ENCODE measurements at places on chromosomes 13 and 19.

DNA sequence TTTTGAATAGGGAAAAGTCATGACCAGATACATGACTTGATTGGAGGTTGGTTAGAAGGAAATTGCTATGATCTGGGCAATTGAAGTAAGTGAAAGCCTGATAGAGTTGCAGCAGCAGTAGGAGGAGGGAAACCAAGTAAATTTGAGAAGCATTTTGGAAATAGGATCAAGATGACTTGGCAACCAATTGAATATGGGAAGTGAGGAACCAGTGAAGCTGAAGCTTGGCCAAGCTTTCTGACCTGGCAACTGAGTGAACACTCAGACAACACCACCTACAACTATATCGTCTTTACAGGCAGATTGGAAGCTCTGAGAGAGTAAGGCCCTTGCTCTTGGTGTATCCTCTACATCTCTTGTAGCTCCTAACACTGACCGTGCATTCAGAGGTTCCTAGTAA, 16.2 kb upstream of the KATNAL1 start:
- DNase-seq: no peak

GRCh38 chr13:34076943-34077703, 259.2 kb downstream of the RFC3 start:
- DNase-seq: no peak

- DNase-seq: no peak
Observed at GRCh38 chr13:75216038-75216437, 265.9 kb downstream of the TBC1D4 start.

DNA sequence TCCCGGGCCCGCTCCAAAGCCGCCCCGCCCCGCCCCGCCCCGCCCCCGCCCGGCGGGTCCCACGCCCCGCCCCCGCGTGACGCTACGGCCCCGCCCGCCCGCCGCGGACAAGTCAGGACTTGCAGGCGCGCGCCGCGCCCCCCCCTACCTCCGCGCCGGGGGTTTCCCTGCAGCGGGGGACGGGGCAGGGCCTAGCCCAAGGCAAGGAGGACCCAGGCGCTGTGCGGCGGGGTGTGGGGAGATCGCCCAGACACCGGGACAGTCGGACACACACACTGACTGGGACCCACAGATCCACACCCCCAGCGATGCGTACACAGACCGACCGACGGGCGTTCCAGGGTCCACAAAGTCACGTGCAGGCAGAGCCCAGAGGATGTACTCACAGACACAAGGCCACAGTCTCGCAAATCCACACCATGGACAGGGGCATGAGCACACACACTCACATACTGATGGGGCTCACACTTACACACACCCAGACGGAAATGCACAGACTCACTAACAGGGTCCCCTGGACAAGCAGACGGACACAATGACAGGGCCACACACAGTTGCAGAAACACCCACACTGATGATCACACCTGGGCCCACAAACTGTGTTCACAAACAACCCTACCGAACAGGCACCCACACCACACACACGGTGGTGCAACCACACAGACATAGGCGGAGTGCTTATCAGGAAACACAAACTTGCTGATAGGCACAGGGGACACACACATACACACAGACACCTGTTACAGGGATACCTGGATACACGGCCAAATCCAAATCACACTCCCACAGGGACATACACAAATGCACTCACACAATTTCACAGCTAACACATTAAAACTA, 436 bp upstream of the BBC3 start:
- DNase-seq: peak; percentile 92

DNA sequence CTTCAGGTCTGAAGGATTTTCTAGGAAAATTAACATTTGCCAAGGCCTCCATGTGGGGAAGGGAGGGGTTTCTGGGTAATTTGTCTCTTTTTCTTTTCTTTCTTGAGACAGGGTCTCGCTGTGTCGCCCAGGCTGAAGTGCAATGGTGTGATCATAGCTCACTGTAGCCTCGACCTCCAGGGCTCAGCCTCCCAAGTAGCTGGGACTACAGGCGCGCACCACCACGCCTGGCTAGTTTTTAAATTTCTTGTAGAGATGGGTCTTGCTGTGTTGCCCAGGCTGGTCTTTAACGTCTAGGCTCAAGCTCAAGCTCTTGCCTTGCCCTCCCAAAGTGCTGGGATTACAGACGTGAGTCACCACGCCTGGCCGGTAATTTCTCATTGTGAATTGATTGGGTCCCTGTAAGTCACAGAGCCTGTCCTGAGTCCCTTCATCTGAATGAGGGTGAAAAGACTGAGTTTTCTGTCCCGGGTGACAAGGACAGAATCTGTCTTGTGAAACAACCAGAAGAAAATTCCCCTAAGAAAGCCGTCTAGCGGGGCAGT, 10.0 kb upstream of the SPC24 start:
- DNase-seq: no peak

DNA sequence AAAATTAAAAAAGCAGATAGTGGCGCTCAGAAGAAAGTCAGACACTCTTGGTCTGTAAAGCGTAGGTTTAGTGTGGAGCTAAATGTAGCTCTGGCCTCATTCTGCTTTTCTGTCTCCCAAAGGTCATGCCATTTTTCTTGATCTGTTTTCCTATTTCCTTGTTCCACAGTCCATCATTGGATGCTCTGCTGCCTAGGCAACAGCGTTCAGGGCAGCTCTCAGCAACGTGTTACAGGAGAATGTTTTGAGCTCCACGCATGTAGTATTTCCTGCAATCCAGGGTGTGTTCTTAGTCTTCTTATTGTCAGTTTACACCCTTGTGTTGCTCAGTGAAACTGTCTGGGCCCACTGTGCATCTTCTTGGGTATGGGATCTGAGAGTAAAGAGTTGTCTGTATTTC, 46.0 kb upstream of the PCDH8 start:
- no peak for DNase-seq

GRCh38 chr19:54426291-54426931, 11.1 kb downstream of the TTYH1 start:
- DNase-seq: no peak

GRCh38 chr19:5369304-5369703, 28.7 kb upstream of the PTPRS start:
- no peak for DNase-seq

- DNase-seq: no peak
Observed at GRCh38 chr13:72205773-72206172, 338.8 kb upstream of the DACH1 start.

- no peak for DNase-seq
Observed at GRCh38 chr19:13984186-13984585, 21.9 kb downstream of the RFX1 start.

GRCh38 chr13:40096357-40096901, 441.0 kb downstream of the COG6 start:
- DNase-seq: no peak

DNA sequence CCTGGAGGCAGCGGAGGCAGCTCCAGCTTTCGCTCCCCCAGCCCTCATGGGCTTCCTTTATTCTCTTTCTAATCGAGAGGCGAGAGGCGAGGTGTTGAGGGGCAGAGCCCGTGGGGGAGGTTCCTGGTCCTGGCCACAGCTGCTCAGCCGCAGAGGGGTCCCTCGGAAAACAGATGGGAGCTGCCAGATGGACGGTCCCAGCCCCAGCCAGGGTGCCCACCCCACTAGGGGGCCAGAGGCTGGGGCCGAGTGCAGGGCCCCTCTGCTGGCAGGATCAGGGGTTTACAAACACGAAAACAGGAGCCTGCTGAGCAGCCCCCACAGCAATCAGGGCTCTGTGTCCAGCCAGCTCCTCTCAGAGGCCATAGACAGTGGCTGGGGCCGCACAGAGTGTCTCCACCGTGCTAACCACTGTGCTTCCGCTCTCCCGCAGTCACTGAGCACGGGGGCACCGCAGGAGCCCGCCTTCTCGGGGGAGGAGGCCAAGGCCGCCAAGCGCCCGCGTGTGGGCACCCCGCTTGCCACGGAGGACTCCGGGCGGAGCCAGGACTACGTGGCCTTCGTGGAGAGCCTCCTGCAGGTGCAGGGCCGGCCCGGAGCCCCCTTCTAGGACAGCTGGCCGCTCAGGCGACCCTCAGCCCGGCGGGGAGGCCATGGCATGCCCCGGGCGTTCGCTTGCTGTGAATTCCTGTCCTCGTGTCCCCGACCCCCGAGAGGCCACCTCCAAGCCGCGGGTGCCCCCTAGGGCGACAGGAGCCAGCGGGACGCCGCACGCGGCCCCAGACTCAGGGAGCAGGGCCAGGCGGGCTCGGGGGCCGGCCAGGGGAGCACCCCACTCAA, 182.2 kb downstream of the KDM4B start:
- no peak for DNase-seq

- no peak for DNase-seq
Observed at GRCh38 chr13:72864142-72865011, 82.4 kb downstream of the PIBF1 start.

- DNase-seq: no peak
Observed at GRCh38 chr13:59746291-59746962, 417.3 kb downstream of the DIAPH3 start.

DNA sequence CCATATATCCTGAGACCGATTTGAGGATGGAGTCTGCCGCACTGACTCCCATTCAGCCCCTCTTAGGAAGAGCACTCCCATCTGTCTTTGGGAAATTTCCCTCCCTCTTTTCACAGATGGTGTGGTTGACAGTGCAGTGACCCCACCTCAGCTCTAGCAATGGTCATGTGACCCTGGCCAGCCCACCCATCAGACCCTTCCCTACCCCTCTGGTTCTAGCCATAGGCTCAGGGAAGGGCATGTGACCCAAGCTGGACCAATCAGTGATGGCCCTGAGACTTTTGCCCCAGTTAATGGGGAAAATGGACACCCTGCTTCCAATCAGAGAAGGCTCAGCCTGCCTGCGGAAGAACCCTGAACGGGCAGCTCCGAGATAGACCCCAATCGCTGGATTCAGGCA, 26.3 kb downstream of the IL12RB1 start:
- DNase-seq: no peak

GRCh38 chr19:20334760-20335159, 167.7 kb downstream of the ZNF486 start:
- DNase-seq: no peak

GRCh38 chr19:16284505-16284904, 40.1 kb upstream of the KLF2 start:
- DNase-seq: no peak

DNA sequence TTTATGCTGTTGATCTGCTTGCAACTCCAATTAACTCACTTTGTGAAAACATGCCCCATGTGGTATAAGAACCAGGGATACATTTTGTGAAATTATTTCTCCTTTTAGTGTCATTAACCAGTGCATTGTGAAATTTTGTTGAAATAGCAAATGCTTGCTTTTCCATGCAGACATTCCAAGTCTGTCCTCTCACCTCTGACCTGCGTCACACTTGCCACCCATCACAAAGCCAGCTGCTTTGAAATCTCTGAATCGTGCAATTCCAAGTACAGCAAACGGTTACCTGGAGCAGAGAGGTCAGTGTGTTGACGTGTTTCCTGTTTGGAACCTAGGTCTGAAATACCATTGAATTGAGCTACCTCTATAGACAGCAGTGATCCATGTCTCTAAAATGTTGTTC, 4.9 kb upstream of the SLC25A15 start:
- no peak for DNase-seq

- no peak for DNase-seq
Observed at GRCh38 chr19:6020166-6020882, 42.4 kb upstream of the RANBP3 start.

- DNase-seq: no peak
Observed at GRCh38 chr13:113967729-113968462, 6.0 kb downstream of the C13orf46 start.

GRCh38 chr13:61466280-61466679, 50.6 kb upstream of the PCDH20 start:
- no peak for DNase-seq

GRCh38 chr13:73656863-73657262, 477.3 kb downstream of the KLF12 start:
- DNase-seq: no peak

DNA sequence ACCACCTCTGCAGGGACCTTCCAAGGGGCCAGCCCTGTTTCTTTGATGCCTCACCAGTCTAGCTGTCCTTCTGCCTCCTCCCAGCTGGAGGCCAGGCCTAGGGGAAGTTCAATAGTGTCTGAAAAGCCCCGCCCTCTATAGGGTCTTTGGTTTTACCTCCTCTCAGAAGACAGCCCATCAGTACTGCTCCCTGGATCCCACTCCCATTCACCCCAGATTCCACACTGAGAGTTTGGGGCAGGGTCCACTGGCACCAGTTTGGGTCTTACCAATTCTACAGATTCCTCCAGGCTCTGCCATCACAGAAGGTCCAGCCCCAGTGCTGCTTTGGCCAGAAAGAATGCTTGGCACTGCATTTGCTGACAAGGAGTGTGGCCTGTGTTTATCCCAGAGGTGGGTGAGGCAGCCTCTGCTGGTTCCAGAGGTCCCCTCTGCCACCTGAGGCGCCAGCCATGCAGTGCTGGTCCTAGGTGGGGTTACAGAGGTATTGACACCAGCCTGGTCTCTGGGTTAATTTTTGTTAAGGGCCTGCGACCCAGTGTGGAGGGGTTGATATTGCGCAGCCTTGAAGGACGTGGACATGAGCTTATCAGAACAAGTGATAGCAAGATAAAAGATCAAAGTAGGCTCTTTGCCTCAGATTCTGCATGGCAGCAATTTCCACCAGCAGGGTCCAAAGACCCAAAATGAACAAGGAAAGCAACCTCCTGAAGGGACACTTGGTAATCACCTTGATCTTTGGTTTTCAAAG, 41.4 kb upstream of the IGSF23 start:
- no peak for DNase-seq

DNA sequence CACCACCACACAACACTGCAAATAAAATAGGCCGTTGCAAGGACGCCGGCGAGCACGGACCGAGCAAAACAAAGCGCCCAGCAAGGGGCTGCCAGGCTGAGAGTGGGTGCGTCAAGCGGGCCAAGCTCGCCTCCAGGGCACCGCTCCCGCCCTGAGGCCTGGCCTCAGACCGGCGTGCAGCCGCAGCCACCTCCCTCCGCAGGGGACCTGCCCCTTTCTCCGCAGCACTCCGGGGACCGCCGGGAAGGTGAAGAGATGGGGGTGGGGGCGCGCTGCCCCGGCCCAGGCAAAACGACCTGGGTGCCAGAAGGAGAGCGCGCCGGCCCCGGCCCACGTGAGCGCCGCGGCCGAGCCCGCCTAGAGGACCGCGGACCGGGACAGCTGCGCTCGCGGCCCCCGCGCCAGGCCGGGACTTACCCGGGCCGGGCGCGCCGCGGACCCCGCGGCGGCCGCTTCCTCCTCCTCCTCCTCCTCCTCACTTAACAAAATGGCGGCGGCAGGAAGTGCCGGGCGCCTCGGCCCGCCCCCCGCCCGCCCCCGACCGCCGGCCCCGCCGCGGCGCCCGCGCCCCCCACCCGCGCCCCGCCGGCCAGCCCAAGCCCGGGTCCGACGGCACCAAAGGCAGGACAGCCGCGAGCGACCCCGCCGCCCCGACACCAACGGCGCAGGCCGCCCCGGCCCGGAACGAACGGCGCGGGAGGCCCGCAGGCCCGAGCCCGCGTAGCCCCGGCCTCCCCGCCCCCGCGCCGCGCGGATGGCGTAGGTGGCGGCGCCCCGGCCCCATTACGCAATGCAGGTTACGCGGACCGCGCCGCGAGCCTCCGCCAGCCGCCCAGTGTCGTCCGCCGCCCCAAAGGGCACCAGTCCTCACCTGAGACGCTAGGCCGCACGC, 674 bp downstream of the BRD4 start:
- DNase-seq: peak; percentile 78

GRCh38 chr19:42272989-42273406, 3.9 kb downstream of the CIC start:
- DNase-seq: no peak

GRCh38 chr13:50679321-50679720, 164.2 kb downstream of the DLEU7 start:
- no peak for DNase-seq

Data from activated CD4-positive, CD25-positive, alpha-beta regulatory T cell treated with anti-CD3 and anti-CD28 coated beads, Interleukin-2, amount 50 U/mL, for 72 hours (primary cell).